ENCODE measurements at places on chromosomes 7 and 10.

GRCh38 chr7:157177983-157178381 is 39.3 kb downstream of the UBE3C start:
- no peak for DNase-seq

GRCh38 chr10:18102404-18102803 is 37.8 kb upstream of the CACNB2 start:
- no peak for DNase-seq

GRCh38 chr7:112280267-112280666 is 73.8 kb downstream of the ZNF277 start:
- no peak for DNase-seq

GRCh38 chr10:133159950-133160825 is at the start of gene KNDC1:
Gene KNDC1, plus strand, starts transcription at chr10:133160219. Its CDS starts 249 bp downstream, at chr10:133160468.
- no peak for DNase-seq

- DNase-seq = no peak
These were observed 204.1 kb downstream of the TRIL start for GRCh38 chr7:28754027-28754426.

DNA sequence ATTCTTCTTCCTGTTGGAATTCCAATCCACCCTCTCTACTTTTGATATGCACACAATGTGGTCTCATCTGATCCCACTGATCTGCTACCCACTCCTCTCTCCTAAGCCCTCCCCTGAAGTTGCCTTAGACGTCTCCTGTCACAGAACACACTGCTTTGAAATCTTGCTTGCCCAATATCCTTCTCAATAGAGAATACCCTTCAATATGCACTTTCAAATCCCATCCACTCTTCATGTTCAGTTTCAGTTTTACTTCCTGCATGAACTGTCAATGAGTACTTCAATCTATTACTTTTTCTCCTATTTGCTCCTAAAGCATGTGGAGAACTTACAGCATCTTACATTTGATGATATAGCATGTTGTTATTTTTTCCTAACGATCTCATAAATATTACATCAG is 93.5 kb downstream of the UPF2 start:
- DNase-seq = no peak

GRCh38 chr10:22712211-22712955 is 2.0 kb downstream of the PIP4K2A start:
- no peak for DNase-seq

GRCh38 chr7:92590711-92591310 is 621 bp upstream of the FAM133B start:
- no peak for DNase-seq

DNA sequence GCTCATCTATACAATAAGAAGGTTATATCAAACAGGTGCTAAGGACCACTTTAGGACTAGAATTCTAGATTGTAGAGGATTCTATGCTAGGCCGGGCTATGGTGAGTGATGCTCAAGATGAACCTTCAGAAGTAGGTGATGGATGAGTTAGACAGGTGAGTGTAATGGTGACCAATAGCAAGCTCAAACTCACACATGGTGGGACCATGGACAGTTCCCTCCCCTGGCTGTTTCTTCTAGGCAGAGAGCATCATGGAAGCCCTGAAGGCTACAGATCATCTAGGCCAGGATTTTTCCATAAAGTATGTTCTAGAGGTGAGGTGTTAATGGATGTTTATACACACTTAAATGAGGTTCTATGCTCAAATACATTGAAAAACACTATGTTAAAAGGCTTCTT is 162.2 kb upstream of the WDR11 start:
- DNase-seq = no peak

DNA sequence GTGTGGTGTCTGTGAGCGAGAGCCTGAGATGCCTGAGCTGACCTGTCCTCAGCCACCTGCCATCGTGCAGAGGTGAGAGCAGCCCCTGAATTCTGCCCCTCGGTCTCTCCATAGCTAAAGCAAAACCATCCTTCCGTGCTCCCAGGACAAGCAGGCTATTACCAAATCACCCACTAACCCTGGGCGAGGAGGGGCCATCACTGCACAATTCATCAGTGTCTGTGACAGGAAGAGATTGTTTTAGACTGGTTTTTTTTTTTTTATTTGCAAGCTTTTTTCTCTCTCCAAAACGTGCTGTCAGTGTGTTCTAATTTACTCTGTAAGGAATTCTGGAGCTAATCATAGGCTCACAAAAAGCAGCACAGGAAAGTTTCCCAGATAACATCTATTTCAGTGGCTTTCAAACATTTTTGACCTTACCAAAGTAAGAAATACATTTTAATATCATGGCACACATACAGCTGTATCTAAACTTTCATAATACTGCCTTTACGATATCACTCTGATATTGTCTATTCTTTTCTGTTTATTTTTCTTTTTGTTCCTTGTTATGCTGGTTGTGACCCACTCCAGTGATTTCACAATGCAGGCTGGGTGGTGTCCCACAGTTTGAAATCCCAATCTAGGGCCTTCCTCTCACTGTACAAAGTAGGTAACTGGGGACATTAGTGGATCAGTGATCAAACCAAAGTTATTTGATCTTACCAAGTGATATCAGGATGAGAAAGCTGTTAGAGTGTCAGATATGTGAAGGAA is 62.8 kb downstream of the EGFR start:
- no peak for DNase-seq

GRCh38 chr10:89092981-89093380 is 102.4 kb downstream of the FAS start:
- no peak for DNase-seq

- DNase-seq = no peak
These were observed 281 bp upstream of the EXOC6 start for GRCh38 chr10:92848037-92848440.

GRCh38 chr7:129210989-129211312 is 13.9 kb upstream of the AHCYL2 start:
- no peak for DNase-seq

DNA sequence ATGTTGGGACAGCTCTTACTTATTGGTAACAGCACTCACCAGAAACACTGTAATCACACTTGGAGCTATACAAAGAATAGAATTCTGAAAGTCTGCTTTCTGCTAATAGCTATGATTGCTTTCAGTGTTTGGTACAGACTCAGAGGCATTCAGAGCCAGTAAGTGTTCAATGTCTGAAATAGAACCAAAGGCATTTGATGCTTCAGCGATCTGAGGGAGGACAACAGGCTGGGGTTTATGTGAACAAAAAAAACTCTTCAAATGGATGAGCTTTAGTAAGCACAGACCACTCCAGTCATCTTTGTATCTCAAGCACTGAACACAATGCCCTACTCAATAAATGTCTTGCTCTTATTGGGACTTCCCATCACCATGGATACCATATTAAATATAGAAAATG is 322.8 kb upstream of the GRM3 start:
- DNase-seq = no peak

GRCh38 chr10:45373003-45373575 is 927 bp upstream of the ALOX5 start:
- DNase-seq = no peak

DNA sequence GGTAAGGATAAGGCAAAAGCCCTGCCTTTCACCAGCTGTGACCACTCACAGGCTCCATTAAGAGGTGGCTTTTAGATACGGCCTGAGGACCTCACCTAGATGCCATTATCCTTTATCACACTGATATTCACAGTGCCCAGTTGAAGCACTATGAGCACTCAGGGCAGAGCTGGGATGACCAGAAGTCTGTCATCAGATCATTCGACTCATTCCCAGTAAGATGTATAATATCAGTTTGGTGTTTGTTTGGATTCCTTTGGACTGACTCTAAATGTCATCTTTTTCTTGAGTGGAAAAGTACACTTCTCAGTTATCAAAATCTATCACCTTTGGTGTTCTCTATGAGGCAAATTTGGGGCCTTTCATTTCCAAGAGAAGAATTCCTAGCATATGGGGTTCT is 18.7 kb downstream of the CCDC136 start:
- no peak for DNase-seq

GRCh38 chr10:123729523-123729922 is 63.4 kb downstream of the GPR26 start:
- no peak for DNase-seq

- no peak for DNase-seq
These were observed 35.5 kb downstream of the RBM20 start for GRCh38 chr10:110679486-110680272.

- DNase-seq = no peak
These were observed 11.2 kb upstream of the ZSCAN21 start for GRCh38 chr7:100038326-100038725.

DNA sequence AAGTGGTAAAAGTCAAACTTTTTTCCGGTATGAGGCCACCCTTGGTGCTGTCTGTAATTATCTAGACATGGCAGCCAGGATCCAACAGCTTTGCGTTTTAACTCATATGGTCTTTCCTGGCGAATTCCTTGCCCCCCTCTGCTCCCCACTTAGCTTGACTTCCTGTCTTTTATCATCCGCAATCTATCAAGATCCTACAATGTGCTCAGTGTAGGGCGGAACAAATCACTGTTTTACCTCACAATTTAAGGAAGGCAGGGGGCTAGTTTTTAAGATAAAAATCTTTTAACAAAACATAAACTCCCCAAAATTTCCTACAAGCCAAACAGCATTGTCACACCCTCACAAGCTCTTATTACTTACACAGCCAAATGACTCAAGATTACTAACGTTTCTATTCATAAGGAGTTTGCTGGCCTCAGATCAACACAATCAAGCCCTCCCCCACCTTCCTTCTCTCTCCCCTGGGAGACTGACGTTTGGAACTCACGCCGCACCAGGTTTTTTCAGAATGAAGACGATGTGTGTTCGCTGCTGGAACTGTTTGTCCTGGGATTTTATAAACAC is 1.3 kb upstream of the CDK14 start:
- DNase-seq = no peak

DNA sequence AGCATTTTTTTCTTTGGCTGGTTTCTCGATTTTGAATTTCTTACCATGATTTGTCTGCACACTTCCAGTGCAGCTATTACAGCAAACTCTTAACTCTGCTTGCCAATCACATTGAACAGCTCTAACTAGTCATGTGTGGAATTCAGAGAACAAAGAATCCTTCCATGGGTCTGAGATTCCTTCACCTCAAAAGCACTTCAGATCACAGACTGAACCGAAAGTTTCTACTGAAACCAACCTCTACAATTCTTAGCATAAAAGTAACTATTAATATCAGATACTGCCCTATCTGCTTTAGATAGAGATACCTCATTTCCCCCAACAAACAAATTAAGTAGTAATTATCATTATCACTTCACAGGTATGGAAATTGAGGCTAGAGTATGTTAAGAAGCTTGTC is 56.5 kb upstream of the SP4 start:
- no peak for DNase-seq

DNA sequence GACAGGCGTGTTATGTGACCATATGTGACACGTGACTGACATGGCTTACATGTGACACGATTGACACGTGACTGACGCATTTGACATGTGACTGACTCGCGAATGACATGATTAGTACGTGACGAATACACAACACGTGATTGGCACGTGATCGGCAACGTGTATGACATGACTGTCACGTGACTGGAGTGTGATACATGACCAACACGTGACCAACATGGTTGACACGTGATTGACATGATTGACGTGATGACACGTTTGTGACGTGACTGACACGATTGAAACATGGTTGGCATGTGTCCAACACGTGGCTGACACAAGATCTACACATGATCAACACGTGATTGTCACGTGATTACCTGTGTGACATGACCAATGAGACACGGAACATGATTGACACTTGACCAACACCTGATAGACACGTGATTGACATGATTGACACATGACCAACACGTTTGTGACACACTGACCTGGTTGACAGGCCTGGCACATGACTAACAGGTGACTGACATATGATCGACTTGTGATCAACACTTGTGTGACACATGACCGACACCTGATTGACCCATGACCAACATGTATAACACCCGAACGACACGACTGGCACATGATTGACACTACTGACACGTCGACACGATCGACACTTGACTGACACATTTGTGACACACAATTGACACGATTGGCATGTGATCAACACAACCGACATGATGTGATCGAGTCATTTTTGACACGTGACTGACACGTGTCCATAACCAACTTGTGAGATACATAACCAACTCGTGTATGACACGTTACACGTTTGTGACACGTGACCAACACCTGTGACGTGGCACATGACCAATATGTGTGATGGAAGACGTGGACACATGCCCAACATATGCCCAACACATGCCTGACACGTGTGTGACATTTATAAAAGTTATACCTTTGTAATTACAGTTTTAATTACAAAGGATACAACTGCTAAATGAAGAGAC is 21.1 kb downstream of the CRPPA start:
- DNase-seq = no peak

DNA sequence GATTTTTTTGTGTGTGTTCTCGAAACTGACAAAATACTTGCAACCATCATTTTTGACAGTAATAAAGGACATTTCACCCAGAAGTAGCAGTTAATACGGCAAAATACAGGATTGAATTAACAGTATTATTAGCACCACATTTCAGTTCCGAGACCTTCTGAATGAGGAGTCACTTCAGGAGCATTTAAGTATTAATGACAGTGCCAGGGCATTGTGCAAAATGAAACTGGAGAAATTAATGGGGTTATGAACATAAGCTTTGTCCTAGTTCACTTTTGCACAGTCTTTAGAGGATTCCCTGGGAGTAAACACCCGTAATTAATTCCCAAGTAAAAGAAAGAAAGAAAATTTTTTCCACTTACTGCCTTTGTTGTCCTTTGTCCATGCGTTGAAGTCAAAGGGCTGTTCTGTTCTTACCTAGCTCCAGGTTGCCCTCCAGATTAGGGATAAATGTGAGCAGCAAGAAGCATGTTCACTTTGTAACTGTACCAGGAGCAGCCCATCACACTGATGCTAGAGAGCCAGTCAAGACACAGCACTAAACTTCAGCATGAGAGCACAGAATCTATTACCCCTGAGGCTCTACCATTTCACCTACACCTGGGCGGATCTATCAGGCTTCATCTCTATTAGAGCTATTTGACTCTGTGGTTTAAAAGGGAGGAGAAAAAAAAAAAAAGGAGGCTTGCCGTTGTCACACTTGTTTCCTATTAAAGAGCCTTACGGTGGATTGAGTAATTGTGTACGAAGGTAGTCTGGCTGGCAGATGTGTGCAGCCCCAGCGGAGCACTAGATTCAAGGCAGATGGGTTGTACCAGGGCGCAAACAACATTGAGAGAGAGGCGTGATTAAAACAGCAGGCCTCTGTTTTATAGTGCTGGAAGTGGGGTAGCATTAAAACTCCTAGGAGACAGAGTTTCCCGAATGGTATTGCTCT is 297.8 kb upstream of the SEMA3A start:
- DNase-seq = no peak
